ENCODE measurements at places on chromosomes 4 and X.

DNA sequence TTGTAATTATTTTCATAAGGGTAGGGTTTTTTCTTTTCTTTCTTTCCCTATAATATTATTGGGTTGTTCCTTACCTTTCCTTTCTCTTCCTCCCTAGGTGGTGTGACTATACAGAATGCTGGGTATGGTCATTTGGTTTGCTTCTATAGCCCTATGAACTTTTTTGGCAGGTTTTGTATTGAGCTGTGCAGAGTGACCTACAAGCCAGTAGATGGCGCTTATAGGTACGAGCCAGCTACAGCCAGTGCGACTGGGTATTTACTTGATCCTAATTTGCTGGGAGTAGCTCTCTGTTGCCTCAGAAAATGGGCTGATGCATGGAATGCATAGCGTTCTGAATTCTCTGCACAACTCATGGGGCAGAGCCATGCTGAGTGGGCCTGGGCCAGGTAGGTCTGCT is 423.3 kb downstream of the MAGEE1 start:
- DNase-seq: no peak

GRCh38 chr4:66014146-66014765 is 344.0 kb upstream of the EPHA5 start:
- DNase-seq: no peak

- DNase-seq: no peak
Measured at GRCh38 chr4:156790866-156791265, 180.7 kb downstream of the PDGFC start.

GRCh38 chrX:67892401-67892800 is 348.6 kb downstream of the AR start:
- DNase-seq: no peak

GRCh38 chrX:40298572-40299479 is 201.1 kb upstream of the BCOR start:
- no peak for DNase-seq

DNA sequence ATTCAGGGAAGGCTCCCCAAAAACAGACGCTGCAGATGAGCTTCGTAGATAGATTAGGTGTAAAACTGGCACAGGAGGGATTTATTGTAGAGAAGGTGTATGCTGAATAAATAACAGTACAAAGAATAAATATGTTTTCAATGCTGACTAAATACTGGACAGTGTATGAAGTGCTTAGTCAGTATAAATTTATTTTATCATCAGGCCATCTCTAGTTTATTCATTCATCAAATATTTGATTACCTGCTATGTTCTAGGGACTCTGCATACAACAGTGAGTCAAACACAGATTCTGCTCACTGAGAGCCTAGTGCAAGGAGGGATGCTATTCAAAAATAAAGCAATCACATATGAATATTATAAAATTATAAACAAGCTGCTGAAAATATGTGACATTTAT is 63.6 kb upstream of the TSPAN5 start:
- DNase-seq: no peak

GRCh38 chr4:167052631-167053091 is 181.6 kb downstream of the SPOCK3 start:
- no peak for DNase-seq

- DNase-seq: peak; percentile 26
Measured at GRCh38 chr4:149999485-150000074, 78.7 kb upstream of the DCLK2 start.

- DNase-seq: no peak
Measured at GRCh38 chr4:119238068-119238722, 25.7 kb downstream of the USP53 start.
